Body of pancreas (tissue), 4 donors: ENCODE measurements at places on chromosomes 5 and 9.

GRCh38 chr5:134845335-134845851 is 375 bp upstream of the C5orf24 start:
- no peak for DNase-seq

- DNase-seq: no peak
Observed at GRCh38 chr9:131290036-131290766, 678 bp downstream of the PLPP7 start.

GRCh38 chr9:92686954-92687353 is 17.0 kb upstream of the IPPK start:
- DNase-seq: no peak

GRCh38 chr5:168177831-168178450 is 113.5 kb upstream of the WWC1 start:
- DNase-seq: no peak

DNA sequence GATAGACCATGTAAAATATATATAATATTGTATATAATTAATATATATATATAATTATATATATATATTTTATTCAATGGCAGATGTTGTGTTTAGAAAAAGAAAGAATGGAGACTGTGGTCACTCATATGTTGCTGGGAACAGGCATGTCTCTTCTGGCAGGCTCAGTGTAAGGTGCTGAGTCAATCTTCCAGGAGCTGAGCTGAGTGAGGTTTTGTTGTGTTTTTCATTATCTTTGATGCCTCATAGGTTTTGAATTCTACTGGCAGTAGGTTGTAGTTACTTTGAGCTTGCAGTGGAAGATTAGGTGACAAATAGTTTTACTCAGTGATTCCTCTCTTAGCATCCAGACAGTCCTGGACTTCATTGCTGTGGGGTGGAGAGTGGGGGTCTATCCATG is 561.3 kb downstream of the IRX1 start:
- DNase-seq: no peak

DNA sequence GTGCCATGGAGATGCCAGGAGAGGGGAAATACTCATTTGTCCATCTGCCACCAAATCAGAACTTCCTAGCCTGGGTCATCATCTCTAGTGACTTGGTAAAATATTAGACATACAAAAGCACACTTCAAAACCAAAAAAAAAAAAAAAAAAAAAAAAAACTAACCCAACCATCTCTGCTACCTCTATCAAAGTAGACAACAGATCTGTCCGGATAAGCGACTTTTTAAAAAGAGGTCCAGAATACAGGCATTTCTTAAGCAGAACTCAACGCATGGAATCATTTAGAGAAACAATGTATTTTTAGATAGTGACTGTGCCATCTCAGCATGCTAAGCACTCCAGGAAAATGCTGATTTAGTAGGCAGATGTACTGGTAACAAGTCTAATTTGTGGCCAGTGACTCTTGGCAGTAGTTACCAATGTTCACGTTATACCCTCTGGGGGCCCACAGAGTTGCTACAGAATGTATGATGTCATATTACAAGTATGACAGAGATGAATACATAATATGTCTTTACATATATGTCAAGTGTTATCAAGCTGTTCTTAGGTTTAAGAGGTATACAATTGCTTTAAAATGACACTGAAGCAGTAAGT is 107.8 kb downstream of the SMIM23 start:
- DNase-seq: no peak

DNA sequence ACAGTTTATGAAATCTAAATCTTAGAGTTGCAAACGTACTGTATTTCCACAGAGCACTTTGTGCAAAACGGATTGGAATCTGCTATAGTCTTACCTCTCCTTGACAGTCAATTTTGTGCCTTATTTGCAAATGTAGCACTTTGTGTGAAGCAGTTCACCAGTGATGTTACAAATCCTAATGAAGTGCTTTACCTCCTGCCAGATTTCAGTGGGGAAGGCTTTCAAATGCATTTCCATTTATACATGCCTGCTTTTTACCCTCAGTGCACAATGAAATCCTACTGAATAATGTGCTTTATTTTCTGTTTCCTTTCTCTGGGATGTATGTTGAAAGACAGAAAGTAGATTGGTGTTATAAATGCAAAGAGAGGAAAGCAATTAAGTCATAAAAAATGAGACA is 2141.6 kb upstream of the C9orf72 start:
- no peak for DNase-seq

DNA sequence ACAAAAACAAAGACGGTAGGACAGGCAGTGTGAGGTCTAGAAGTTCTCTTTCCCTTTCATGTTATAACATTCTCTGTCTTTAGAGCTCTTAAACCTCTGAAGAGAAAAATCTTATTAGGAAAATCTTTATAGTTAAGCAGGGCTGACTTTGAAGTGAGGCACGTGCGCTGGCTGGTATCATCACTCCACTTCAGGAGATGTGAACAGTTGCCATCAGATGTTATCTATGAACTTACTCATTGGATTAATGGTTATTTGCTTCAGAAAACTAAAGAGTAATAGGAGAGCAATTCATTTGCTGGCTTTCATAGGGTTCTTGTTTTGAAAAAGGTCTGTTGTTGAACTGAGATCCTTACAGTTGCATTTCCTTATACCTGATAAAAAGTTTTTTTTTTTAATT is 25.7 kb downstream of the LRRTM2 start:
- no peak for DNase-seq

DNA sequence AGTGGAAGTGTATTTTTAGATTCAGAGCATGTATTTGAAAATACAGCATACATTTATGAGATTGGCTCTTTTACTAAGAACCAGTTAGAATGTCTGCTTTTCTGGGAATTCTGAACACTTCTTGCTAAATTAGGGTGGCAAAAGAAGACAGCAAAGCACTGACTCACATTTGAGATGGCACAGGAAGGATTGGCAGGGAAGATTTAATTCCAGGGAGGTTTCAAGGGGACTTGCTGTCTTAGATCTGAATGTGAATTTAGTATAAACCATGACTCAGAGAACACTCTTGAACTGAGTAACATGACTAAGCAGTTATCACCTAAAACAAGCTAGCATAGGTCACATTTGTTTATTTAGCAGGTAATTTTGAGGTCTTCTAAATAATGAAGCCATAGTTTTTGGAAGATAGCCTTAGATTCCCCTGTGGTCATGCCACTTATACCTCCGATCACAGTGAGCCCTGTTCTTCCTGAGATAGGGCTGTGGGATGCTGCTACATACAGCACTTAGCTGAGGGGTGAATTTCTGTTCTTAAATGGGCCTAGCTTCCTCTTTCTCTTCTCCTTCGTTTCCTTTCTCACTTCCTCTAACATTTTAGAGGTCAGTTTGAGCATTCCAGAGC is 173.8 kb downstream of the PCSK1 start:
- no peak for DNase-seq

DNA sequence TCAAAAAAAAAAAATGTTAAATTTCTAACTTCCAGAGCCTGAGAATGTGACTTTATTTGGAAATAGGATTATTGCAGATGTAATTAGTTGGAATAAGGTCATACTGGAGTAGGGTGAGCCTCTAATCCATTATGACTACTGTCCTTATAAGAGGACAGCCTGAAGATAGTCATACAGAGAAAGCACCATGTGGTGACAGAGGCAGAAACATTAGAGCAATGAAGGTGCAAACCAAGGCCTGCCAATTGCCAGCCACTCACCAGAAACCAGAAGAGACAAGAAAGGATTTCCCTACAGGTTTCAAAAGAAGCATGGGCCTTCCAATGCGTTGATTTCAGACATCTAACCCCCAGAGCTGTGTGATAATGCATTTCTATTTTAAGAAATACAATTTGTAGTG is 659.2 kb upstream of the CHD1 start:
- no peak for DNase-seq

DNA sequence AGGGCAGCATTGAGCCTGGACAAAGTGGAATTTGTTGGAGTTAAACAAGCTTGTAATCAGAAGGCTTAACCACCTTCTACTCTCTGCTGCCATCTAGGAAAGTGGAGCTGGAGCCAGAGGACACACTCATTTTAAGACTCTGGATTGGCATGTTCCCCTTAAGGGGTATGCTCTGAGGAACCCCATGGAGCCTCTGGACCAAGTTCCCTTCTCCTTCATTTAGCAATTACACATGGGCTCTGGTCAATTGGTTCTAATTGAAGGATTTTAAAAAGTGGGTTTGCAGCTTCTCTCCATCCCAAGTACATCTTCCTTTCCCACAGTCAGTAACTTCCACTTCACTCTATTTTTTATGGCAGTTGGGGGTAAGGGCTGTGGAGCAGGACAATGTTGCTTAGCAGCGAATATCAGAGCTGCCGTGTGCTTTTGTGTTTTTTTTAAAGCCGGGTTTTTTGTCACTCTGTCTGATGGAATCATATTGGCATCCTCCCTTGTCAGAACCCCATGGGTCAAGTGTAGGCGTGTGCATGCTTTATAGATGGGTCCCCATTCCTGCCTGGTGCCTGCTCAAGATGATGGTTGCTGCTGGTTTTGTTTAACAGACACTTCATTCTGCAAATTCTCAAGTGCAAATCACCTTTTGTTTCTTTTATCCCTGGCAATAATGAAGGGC is 330.7 kb upstream of the ADAMTSL1 start:
- no peak for DNase-seq

DNA sequence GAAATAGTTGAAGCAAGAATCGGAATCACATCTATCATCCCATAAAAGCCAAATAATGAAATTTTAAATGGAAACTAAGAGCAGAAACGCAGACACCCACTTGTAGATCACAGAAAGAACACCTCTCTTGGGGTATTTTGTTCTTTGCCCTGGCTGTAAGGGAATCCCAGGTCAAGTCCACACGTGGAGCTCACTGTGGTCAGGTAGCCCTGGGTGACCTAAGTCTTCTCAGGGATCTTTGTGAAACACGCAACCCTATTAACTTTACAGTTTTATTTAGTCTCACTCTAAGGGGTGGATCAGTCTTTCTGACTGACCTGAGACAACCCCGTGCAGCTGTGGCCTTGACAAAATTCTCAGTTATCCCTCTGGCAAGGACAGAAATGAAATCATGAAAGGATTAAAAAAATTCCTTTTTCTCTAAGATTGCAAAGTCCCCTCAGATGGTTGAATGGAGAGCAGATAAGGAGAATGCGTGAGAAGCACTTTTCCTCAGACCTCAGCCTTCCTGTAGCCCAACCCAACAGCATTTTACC is 111.6 kb downstream of the NREP start:
- DNase-seq: no peak

- peak; percentile 59 for DNase-seq
Observed at GRCh38 chr9:114314881-114315722, 7.8 kb upstream of the ORM1 start.

DNA sequence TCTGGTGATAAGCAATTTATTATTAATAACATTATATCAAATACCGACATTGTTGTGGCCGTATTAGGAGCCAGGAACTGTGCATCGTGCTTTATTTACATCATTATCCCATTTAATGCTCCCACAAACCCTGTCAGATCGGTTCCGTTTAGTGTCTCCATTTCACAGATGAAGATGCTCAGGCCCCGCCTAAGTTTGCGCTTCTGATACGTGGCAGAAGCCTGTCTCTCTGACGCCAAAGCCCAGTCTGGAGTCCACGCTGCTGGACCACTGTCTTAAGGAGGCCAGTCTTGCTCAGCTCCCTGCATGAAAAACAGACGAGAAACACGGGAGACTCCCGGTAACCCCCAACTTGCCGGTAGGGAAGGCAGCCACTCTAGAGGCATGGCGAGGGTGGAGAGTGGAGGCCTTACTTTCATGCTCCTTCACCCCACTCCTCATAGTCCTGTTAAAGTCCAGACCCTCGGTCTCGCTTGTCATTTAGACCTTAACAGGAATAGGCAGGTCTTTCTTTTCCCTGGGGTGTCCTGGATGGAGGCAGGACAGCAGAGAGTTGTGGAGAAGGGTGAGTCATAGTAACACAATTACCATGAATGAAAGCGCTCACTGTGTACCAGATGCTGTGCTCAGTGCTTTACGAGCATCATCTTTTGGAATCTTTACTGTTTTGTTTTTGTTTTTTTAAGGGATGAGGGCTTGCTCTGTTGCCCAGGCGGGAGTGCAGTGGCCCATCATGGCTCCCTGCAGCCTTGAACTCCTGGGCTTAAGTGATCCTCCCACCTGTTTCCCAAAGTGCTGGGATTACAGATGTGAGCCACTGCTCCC is 872 bp downstream of the TXNDC15 start:
- peak; percentile 58 for DNase-seq

- DNase-seq: no peak
Observed at GRCh38 chr5:103827976-103828375, 265.4 kb upstream of the NUDT12 start.

DNA sequence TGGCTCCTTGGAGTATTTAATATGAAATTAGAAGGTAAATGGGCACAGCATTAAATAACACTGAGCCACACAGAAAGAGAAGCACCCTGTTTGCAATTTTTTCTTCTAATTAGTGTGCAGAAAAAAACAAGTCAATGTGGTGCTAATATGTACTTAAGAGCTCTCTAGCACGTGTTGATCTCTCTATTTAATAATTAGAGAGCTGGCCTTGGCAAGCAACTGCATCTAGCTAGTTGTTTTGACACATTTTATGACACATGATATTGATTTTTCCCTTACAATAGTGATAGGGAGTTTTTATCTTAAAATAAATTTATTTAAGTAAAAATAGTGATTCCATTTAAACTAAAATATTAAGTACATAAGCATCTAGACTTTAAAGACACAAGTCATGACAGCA is 54.5 kb upstream of the NUDT12 start:
- peak; percentile 13 for DNase-seq

- no peak for DNase-seq
Observed at GRCh38 chr5:173454361-173454735, 126.1 kb upstream of the STC2 start.

DNA sequence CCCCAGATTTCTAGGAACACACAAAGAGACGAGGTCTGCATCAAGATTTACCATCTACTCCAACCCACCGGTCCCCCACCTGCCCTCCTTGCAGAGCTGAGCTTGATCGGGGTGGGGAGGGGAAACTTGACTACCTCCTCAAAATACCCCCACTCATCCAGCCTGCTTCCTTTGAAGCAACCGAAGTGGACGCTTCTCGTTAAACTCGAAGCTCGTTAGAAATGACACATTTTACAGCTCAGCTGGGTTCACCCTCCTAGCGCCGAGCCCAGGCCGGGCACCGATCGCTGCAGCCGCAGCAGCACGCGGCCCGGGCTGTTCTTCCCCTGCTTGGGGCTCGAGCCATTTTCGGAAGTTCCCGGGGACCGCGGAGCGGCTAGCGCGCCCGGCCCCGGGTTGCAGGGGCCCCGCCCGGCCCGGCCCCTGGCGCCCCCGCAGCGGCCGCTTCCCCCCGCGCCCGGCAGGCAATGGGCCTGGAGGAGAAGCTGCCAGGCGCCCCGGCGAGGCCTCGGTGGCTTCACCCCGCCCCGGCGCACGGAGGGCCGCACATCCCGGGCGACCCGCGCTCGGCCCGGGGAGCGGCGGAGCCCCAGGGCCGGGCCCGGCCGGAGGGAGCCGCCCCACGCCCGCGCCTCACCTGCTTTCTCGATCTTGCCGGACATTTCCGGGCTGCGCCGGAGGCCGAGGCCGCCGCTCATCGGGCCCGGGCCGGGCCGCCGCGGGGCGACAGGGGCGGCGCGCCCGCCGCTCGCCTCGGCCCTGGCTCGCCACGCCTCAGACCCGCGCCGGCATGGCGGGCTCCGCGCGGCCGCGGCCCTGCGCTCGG is 530 bp downstream of the RAPGEF1 start:
- peak; percentile 40 for DNase-seq

GRCh38 chr5:111853748-111854147 is 96.8 kb upstream of the NREP start:
- no peak for DNase-seq

- DNase-seq: peak; percentile 93
Observed at GRCh38 chr5:141618030-141618803, 583 bp downstream of the DIAPH1 start.
